ENCODE measurements at places on chromosomes 1 and 21. TPM values are rescaled to one million over a fixed set of nuclear protein-coding genes. Genes with fewer than 3 reads are reported as not detected.
A peak's percentile ranks its signal among the peaks of the same experiment; 100 is the strongest.

DNA sequence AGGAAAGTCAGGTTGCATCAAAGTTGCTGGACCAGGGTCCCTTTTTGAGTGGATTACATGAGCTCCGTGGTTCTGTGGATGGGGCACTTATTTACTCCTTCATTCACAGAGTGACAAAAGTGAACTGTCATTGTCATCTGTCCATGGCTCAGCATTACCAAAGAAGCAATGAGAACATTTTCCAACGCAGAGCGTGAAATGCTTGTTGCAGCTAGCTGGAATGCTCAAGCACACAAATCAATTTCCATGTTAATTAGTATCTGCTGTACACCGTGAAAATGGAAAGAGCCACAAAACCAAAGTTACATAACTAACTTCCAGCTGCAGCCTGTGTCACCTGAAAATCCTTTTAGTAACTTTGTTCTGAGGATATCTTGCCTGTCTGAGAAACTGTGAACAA is 78.9 kb downstream of the MT1HL1 start:
- no peak overlapping the region for H3K4me3 ChIP-seq
- no peaks in the 10 kb centered on the region for H3K4me1 ChIP-seq
- no peak for DNase-seq
- no peaks in the 10 kb centered on the region for H3K36me3 ChIP-seq
- peaks cover 32% of the 10 kb centered on the region for H3K27me3 ChIP-seq

GRCh38 chr1:3618531-3618880 is 6.3 kb upstream of the TPRG1L start:
- H3K27me3 ChIP-seq: no peaks in the 10 kb centered on the region
- no peak overlapping the region for H3K27ac ChIP-seq
- H3K4me3 ChIP-seq: no peak overlapping the region
- DNase-seq: no peak

Gene RIIAD1
- total RNA-seq: not detected

GRCh38 chr1:61224609-61225008 is 142.2 kb downstream of the NFIA start:
- H3K27ac ChIP-seq: no peak overlapping the region
- no peaks in the 10 kb centered on the region for H3K36me3 ChIP-seq
- DNase-seq: peak; percentile 18
- peaks cover 27% of the 10 kb centered on the region for H3K4me1 ChIP-seq
- no peaks in the 10 kb centered on the region for H3K27me3 ChIP-seq

GRCh38 chr1:10308001-10308400 is 90.9 kb upstream of the PGD start:
- DNase-seq: no peak
- H3K4me1 ChIP-seq: no peaks in the 10 kb centered on the region
- H3K4me3 ChIP-seq: no peak overlapping the region
- no peaks in the 10 kb centered on the region for H3K27me3 ChIP-seq
- no peak overlapping the region for H3K27ac ChIP-seq
- peaks cover 33% of the 10 kb centered on the region for H3K36me3 ChIP-seq

GRCh38 chr1:225517697-225518096 is 89.9 kb upstream of the LBR start:
- peaks cover 5% of the 10 kb centered on the region for H3K4me1 ChIP-seq
- DNase-seq: no peak
- no peaks in the 10 kb centered on the region for H3K27me3 ChIP-seq

DNA sequence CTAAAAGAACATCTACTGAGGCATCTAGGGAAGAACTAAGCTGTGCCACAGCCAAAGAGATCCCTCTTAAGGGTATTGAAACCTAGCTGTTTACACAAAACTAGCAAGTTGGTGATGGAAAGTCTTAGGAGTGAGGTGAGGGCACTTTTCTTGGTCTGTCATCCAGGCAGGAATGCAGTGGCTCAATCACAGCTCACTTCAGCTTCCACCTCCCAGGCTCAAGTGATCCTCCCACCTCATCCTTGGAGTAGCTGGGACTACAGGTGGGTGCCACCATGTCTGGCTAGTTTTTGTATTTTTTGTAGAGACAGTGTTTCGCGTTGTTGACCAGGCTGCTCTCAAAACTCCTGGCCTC is 2.4 kb downstream of the PLEKHO1 start:
- peak overlapping the region; percentile 2 for H3K27ac ChIP-seq
- no peaks in the 10 kb centered on the region for H3K36me3 ChIP-seq
- peaks cover 6% of the 10 kb centered on the region for H3K4me1 ChIP-seq
- no peak overlapping the region for H3K4me3 ChIP-seq

- H3K27me3 ChIP-seq: peaks cover 11% of the 10 kb centered on the region
- peaks cover 28% of the 10 kb centered on the region for H3K4me1 ChIP-seq
- peaks cover 8% of the 10 kb centered on the region for H3K36me3 ChIP-seq
- DNase-seq: no peak
These were observed 2.9 kb upstream of the FOXO6 start for GRCh38 chr1:41358131-41359021.

- H3K27me3 ChIP-seq: no peaks in the 10 kb centered on the region
- H3K4me1 ChIP-seq: peaks cover 11% of the 10 kb centered on the region
- no peaks in the 10 kb centered on the region for H3K36me3 ChIP-seq
- DNase-seq: no peak
- no peak overlapping the region for H3K4me3 ChIP-seq
These were observed 80.1 kb upstream of the PDC start for GRCh38 chr1:186541003-186541402.

Measured in MCF 10A (cell line).